ENCODE measurements at places on chromosomes 12 and 14. TPM values are rescaled to one million over a fixed set of nuclear protein-coding genes. Genes with fewer than 3 reads are reported as not detected.

Gene SLC11A2
- total RNA-seq: 96.7 TPM

Gene TPPP2
- not detected for total RNA-seq

Gene TAS2R42
- not detected for total RNA-seq

Gene YY1
- total RNA-seq: 60.2 TPM

Gene ESR2
- 1.4 TPM for total RNA-seq

Gene KRT6A
- 0.62 TPM for total RNA-seq

Gene SLCO1B1
- 0.16 TPM for total RNA-seq
